ENCODE measurements at places on chromosomes 16 and 17. TPM values are rescaled to one million over a fixed set of nuclear protein-coding genes. Genes with fewer than 3 reads are reported as not detected.
A peak's percentile ranks its signal among the peaks of the same experiment; 100 is the strongest.

DNA sequence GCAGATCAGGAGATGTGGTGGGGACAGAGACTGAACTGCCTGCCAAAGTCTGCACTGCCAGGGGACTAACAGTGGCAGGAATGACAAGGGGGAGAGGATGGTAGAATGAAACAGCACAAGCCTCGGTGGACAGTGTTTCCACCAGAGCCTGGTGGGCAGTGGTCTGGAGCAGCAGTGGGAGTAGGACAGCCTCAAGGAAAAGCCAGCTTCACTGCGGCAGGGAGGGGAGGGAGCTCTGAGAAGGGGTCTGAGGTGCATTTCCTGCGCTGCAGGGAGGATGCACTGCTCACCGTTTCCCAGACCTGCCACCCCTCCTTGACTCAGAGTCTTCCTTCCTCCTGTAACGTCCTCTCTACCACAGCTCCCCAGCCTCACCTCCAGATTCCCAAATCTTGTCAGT, 33.8 kb downstream of the MARCHF10 start:
- no peak for DNase-seq

- DNase-seq = no peak
These were observed 215.3 kb downstream of the ABCC12 start for GRCh38 chr16:47940466-47940865.

DNA sequence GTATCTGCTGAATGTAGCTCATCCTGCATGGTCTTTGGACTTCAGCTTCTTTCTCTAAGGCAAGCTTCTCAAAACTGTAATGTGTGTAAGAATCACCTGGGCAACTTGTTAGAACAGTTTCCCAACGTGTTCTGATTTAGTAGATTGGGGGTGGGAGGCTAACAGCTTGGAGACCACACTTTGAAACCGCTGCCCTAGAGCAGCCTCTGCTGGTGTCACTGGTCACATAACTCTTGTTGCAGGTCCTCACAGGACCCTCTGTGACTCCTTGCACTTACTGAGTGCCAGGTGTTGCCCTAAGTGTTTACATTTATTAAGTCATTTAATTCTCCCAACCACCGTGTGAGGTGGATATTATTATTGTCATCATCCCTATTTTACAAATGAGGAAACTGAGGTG, 9.9 kb downstream of the SLC35G3 start:
- no peak for DNase-seq

- DNase-seq = no peak
These were observed 241.6 kb upstream of the SALL1 start for GRCh38 chr16:51392521-51393187.

DNA sequence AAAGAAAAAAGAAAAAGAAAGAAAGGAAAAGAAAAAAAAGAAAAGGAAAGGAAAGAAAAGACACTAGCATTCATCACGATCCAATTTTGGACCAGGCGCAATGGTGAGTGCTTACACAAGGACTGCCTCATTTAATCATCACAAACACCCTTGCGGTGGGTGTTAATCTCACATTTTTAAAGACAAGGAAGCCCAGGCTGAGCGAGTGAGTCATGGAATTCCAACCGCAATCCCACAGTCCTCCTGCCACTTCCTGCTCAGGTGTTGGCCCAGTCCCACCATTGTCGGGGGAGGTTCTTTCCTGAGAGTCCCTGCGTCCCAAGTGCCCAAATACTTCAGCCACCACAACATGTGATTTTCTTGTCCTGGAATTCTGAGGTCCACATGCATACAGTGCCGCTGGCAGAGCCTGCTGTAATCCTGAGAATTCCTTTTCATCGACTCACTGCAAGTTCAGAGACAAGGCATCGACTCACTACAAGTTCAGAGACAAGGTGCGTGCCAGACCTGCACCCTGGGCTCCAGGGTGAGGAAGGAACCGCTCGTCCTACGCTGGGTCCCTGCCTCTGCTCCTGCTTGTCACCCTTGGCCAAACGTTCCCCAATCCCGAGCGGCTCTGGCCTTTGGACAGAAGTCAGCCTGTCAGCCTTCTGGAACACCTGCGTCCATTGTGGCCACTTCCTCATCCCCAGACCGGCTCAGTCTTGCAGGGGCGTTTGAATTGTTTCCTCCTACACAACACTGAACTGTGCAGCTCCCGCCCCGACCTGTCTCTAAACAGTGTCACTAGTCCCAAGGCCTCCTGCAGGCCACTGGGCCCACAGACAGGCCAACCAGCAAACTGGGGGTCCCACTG, 5.8 kb downstream of the ZG16B start:
- DNase-seq = no peak

DNA sequence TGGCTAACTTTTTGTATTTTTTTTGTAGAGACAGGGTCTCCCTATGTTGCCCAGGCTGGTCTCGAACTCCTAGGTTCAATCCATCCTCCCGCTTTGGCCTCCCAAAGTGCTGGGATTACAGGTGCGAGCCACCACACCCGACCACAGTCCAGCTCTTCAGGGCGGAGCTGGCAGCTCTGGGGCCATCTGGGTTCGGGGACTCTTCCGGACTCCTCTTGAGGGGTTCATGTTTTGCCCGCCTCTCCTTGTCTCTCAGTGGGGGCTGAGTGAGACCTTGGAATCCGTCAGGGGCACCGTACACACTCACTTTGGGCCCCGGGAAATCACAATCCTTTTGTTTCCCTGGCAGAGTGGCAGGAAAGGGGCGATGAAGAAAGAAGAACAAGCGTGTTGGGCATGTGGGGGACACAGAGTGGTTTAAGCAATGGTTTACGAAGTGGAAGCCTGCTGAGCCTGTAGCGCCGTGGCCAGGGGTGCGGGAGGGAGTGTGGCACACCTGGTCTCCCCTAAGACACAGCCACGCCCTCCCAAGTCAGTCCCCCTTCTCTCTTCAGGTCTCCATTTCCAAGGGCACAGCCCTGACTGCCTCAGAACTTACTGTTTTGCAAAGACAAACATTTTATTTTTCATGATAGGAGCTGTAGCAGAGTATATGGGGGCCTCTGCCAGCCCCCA, 26.1 kb downstream of the TNS4 start:
- DNase-seq = no peak

- DNase-seq = peak; percentile 19
These were observed 154.5 kb downstream of the BCAS3 start for GRCh38 chr17:60832151-60832585.

DNA sequence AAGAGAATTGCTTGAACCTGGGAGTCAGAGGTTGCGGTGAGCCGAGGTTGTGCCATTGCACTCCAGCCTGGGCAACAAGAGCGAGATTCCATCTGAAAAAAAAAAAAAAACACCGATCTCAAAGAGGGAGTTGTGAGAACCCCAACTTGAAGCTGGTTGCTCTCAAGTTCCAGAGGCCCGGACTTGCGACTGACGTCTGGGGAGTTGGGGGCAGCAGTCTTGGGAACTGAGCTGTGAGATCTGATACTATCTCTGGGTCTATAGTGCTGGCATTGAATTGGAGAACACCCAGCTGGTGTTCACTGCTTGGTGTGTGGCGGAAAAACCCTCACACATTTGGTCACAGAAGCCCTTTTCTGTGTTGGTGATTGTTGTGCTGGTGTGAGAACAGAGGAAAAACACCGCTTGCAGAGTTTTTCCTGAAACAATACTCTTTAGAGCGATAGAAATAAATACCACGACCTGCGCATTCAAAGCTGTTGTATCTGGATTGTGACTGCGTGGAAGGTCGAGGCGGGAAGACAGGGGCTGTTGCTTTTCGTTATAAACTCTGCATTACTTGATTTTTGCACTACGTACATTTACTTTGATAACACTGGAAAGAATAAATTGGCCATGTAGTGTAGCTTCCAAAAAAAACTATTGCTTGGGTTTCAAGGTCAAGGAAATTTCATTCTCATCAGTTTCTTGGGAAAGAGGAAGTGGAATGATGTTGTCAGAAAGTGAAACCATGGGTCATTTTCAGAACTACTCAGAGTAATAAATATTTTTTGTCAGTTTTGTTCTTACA, 8.8 kb downstream of the SCIMP start:
- DNase-seq = no peak

GRCh38 chr17:32909787-32910369, 18.1 kb upstream of the TMEM98 start:
- DNase-seq = peak; percentile 81

GRCh38 chr16:56198006-56198754, 6.9 kb downstream of the GNAO1 start:
- DNase-seq = no peak

DNA sequence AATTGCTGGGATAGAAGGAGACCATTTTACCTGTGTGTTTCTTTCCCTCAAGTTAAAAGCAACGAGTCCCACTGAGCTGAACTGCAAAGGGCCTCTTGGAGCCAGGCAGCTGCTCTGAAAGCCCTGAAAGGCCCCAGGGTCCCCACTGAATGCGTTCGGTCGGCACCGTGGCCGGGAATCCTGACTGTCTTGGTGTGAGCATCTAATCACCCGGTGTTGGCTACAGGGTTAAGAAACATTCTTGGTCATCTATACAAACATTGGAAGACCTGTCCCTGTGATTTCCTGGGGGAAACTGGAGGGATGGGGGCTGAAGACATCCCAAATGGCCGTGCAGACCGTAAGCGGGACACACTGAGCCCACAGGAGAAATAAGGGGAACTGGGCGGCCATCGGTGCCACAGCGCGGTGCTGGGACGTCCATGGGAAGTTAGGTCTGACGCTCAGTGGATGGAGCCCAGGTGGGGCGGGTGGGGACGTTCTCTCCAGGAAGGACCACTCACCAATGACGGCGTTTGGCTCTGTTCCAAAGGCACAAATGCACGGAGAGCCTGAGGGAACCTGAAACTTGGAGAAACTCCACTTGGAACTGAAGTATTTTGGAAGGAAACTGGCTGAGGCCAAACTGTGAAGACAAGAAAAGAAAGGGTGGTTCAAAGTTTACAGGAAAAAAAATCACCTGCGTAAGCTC, 32.1 kb downstream of the WDR45B start:
- no peak for DNase-seq

- peak; percentile 57 for DNase-seq
These were observed 10.8 kb upstream of the RIPOR1 start for GRCh38 chr16:67517661-67518423.

The KRTAP3-2 gene
- polyA plus RNA-seq = not detected

The SLC5A10 gene
- polyA plus RNA-seq = 0.55 TPM

The B4GALNT2 gene
- 1.2 TPM for polyA plus RNA-seq

The IGSF6 gene
- 7.9 TPM for polyA plus RNA-seq

The C16orf89 gene
- 4.3 TPM for polyA plus RNA-seq

The KRT222 gene
- not detected for polyA plus RNA-seq

The SPATA22 gene
- polyA plus RNA-seq = 0.41 TPM

The STH gene
- polyA plus RNA-seq = not detected

The KRTAP4-3 gene
- not detected for polyA plus RNA-seq

The RAB37 gene
- polyA plus RNA-seq = 5.9 TPM

Data from renal pelvis (tissue), 12 donors.